ENCODE measurements at places on chromosomes 4 and X.

DNA sequence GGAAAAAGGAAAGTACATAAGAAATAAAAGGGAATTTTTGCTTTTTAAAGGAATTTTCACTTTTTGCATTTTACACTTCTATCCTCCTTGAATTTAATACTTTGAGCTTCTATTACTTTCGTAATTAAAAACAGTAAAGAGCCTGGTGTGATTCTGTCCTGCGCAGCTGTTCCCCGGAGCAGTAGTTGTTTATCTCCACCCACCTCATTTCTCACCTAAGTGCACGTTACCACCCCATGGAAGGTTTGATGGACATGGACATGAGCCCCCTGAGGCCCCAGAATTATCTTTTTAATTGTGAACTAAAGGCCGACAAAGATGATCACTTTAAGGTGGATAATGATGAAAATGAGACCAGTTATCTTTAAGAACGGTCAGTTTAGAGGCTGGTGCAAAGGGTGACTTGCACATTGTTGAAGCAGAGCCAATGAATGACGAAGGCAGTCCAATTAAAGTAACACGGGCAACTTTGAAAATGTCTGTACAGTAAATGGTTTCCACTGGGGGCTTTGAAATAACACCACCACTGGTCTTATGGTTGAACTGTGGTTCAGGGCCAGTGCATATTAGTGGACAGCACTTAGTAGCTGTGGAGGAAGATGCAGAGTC lies 52.1 kb upstream of the TEX13D start:
- DNase-seq, result no peak

GRCh38 chrX:112011376-112011775 lies 71.2 kb downstream of the TRPC5 start:
- no peak for DNase-seq

- DNase-seq, result no peak
Measured at GRCh38 chrX:51608766-51609165, 9.9 kb downstream of the CENPVL3 start.

GRCh38 chr4:184344899-184345572 lies 127.4 kb upstream of the ENPP6 start:
- no peak for DNase-seq

GRCh38 chr4:57109847-57110639 lies at the start of gene IGFBP7:
Gene IGFBP7 (minus strand): TSS chr4:57110385. CDS start chr4:57110351, 34 bp downstream.
- no peak for DNase-seq

- peak; percentile 83 for DNase-seq
Measured at GRCh38 chr4:159283696-159284095, 180.8 kb downstream of the RAPGEF2 start.

DNA sequence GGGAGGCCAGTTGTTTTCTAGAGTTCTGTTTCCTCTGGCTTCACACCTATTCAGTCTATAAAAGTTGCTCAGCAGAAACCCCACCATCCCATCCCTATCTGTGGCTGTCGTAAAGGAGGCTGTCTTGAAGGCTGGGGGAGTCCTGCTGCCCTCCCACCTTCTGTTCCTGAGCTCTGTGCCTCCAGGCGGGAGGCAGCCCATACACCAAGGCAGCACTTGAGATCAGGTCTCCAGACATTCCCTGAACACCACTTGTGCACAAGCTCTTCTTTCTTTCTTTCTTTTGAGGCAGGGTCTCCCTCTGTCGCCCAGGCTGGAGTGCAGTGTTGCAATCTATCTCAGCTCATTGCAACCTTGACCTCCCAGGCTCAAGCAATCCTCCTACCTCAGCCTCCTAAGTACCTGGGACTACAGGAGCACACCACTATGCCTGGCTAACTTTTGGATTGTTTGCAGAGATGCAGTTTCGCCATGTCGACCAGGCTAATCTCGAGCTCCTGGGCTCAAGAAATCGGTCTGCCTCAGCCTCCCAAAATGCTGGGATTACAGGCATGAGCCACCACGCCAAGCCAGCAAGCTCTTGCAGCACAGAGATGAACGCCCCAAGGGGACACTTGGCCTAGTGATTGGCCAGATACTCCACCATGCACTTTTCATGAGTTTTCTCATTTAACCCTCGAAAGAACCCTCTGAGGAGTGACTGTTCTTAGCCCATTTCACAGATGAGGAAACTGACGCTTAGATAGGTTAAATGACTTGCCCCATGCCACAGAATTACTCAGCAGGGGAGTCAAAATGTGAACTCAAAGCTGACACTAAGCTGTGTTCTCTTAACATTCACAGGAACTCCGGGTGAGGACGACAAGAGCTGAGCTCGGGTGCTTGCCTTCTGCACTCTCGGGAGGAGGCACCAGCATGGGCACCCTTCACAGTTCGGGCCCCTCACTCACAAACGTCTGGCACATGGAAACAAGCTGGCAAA lies 55.8 kb upstream of the ENPP6 start:
- no peak for DNase-seq

All from NCI-H226 (cell line).